K562 (cell line): ENCODE measurements at places on chromosomes 7 and 10. TPM values are rescaled to one million over a fixed set of nuclear protein-coding genes. Genes with fewer than 3 reads are reported as not detected.

Gene HABP2
- total RNA-seq = 0.07 and 0.09 TPM in 2 replicates

Gene ASZ1
- not detected in 2 replicates for total RNA-seq

Gene LRRC4
- total RNA-seq = 0.07 TPM in 1 of 2 replicates, not detected in the other

Gene OR13A1
- 0.07 and 0.13 TPM in 2 replicates for total RNA-seq

Gene HTR7
- 0.24 and 0.36 TPM in 2 replicates for total RNA-seq

Gene LLCFC1
- not detected in 2 replicates for total RNA-seq

Gene HECW1
- total RNA-seq = 0.47 TPM in 1 of 2 replicates, not detected in the other

Gene CFAP70
- total RNA-seq = 0.86 and 0.92 TPM in 2 replicates

Gene IMPDH1
- 118 TPM in 2 replicates for total RNA-seq

Gene TET1
- 20.6 and 21.3 TPM in 2 replicates for total RNA-seq

Gene PNLIPRP2
- 0.38 and 0.40 TPM in 2 replicates for total RNA-seq

Gene RNF148
- total RNA-seq = not detected in 2 replicates

Gene CDK14
- 0.18 and 0.44 TPM in 2 replicates for total RNA-seq

Gene CLDN4
- 0.60 and 0.63 TPM in 2 replicates for total RNA-seq

Gene SPDYE5
- 0.09 TPM in 1 of 2 replicates, not detected in the other for total RNA-seq

Gene CTAGE8
- total RNA-seq = 0.11 TPM in 1 of 2 replicates, not detected in the other

Gene UNCX
- total RNA-seq = not detected in 2 replicates
